ENCODE measurements at places on chromosomes 2 and 18.

- DNase-seq, result no peak
These were observed 5.8 kb downstream of the DPYSL5 start for GRCh38 chr2:26853751-26854150.

GRCh38 chr2:238653431-238654109 lies 194.3 kb upstream of the TWIST2 start:
- no peak for DNase-seq

DNA sequence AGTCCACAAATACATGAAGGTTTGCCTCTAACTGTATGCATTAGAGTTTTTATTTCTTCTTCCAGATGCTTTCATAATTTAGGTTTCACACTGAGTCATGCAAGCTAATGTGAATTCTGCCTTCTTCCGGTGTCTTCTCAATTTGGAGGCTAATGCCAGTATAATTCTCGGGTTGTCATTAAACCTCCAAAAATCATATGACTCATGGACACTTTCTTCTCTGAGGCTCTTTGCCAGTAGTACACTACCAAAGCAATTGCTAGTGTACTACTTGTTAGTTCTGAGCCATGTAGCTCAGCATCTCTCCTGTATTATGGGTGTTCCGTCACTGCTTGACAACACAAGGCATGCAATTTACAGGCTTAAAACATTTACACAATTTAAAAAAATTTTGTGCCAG lies 137.1 kb downstream of the VWC2L start:
- DNase-seq, result no peak

DNA sequence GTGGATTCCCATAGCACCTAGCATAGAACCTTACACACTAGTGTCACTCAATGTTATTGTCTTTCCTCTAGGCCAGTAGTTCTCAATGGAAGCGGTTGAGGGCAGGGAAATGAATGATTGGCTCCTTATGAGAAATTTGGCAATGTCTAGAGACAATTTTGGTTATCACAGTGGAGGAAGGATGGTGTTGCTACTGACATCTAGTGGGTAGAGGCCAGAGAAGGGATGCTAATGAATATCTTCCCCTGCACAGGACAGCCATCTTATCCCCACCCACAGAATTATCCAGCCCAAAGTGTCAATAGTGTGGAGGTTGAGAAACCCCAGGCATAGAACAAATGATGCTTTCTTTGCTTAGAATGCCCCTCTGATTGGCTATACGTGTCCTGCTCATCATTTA lies 15.8 kb downstream of the C18orf63 start:
- DNase-seq, result no peak

- peak; percentile 46 for DNase-seq
These were observed 66.6 kb downstream of the STPG4 start for GRCh38 chr2:47088371-47089082.

GRCh38 chr2:25276569-25277465 lies 64.9 kb downstream of the DNMT3A start:
- DNase-seq, result no peak

DNA sequence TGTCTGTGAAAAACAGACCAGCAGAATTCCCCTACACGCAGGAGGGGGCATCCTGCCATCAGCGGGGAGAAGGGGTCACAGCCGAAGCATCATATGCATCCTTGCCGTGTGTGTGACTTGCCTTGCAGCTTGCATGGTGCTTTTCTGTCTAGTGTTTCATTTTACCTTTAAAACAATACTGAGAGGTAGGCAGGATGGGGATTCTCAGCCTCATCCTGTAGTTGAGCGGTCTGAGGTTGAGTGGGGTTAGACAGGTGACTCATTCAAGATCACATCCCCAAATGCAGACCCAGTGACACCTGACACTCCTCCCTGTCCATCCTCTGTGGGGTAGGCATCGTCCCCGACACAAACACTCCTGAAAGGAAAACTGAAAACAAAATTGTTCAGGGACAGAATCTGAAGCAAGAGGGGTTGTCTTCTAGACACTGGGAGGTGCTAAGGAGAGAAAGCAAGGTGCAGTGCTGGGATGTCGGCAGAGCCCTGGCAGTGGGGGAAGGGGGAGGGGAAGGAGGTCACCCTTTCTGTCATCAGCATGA lies 7.9 kb downstream of the ARL4C start:
- no peak for DNase-seq

GRCh38 chr2:226411727-226412360 lies 387.8 kb downstream of the IRS1 start:
- DNase-seq, result peak; percentile 88

- DNase-seq, result peak; percentile 72
These were observed 113.6 kb upstream of the MGAT5 start for GRCh38 chr2:134140251-134140661.

Data from LoVo (cell line).